ENCODE measurements at places on chromosomes 6 and 20.

DNA sequence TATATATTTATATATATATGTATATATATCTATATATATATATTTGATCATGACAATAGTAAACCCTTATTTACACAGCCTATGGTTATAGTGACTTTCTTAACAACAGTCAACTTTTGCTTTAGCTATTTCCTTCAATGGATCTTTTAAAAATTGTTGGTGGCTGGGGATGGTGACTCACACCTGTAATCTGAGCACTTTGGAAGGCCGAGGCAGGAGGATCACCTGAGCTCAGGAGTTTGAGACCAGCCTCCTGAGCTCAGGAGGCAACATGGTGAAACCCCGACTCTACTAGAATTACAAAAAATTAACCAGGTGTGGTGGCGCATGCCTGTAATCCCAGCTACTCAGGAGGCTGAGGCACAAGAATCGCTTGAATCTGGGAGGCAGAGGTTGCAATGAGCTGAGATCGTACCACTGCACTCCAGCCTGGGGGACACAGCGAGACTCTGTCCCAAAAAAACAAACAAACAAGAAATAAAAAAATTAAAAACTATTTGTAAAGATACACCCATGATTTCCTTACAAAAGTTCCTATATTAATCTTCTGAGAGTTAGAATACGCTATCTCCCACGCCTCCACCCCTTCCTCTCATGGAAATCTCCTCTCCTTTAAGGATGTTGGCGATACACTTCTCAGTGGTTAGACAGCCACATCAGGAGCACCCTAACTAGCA, 29.2 kb upstream of the CNKSR3 start:
- no peak for DNase-seq

DNA sequence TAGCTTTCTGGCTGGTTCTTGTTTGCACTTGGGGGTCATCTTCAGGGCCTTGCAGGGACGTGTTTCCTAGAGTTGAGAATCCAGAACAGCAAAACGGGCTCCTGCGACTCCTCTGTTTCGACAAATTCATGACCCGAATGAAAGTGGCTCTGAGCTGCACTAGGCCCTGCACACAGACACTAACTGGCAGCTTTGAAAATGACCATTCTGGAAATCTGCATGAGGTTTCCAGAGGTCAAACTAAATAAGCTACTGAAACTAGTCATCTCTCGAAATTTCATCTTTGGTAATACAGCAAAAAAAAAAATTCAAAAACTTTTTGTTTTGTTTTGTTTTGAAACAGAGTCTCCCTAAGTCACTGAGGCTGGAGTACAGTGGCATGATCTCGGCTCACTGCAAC, 15.5 kb upstream of the BMP7 start:
- DNase-seq = no peak

DNA sequence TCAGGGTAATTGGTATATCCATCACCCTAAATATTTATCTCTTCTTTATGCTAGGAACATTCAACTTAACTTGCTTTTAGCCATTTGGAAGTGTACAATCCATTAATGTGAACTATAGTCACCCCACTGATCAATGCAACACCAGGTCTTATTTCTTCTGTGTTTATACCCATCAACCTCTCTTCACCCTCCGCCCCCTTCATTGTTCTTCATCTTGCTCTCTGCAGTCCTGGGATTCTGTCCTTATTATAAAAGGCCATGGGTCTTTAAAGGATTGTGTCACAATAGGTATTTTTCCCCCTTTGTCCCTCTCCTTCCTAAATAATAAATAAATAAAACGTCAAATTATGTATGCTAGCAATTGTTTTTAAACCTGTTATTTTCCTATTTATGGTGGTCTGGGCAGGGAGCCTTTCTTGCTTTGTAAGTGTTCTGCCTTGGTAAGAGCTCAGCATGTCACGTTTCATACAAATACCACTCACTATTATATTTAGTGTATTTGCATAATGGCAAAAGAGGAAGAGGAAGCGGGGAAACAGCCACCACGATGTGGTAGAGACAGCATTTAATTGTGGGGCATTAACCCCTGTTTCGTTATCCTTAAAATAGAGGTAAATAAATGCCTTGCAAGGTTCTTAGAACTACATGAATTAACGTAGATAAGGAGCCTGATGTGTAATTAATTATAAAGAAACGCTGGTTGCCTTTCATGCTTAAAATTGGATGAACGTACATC, 1.9 kb downstream of the ABRACL start:
- no peak for DNase-seq

DNA sequence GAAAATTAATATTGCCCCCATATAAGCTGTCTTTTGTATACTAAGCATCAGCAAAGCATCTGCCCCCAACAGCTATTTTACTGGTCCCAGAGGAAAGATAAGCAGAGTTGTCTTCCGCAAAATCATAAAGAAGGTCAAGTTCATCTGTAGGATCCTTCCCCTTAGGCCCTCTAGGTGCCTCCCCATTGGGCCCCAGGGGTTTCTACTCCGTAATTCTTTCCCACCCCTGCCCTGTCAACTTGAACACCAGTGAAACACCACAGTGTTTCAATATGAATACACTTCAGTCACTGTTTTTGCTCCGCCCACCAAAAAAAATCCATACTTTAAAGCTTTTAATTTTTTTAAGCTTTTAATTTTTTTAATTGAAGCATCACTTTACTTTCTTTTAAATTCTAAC, 159.2 kb downstream of the ATXN1 start:
- peak; percentile 10 for DNase-seq

- no peak for DNase-seq
Measured at GRCh38 chr6:116266803-116267202, 12.9 kb downstream of the TSPYL1 start.

GRCh38 chr20:40688129-40689099, 622 bp downstream of the MAFB start:
- no peak for DNase-seq

- DNase-seq = no peak
Measured at GRCh38 chr6:157461000-157461915, 80.3 kb downstream of the ZDHHC14 start.

GRCh38 chr6:115914098-115914497, 146.6 kb downstream of the FRK start:
- DNase-seq = no peak

GRCh38 chr6:52360601-52361413, 1.1 kb upstream of the PAQR8 start:
- no peak for DNase-seq

DNA sequence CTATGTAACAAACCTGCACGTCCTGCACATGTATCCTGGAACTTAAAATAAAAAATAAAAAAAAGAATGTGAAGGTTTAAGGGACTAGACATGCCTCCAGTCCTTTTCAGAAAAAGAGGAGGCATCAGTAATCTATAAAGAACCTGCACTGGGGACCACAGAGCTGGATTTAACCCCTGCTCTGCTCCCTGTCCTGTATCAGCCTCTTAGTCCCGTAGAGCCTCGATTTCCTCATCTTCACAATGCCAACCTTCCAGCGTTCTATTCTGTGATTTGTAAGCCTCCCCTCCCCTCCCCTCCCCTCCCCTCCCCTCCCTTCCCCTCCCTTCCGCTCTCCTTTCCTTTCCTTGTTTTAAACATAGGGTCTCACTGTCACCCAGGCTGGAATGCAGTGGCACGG, 31.1 kb upstream of the TMEM181 start:
- DNase-seq = no peak

GRCh38 chr6:30721198-30722024, 1.3 kb downstream of the TUBB start:
- peak; percentile 94 for DNase-seq

GRCh38 chr6:6484681-6485080, 103.8 kb upstream of the LY86 start:
- no peak for DNase-seq

DNA sequence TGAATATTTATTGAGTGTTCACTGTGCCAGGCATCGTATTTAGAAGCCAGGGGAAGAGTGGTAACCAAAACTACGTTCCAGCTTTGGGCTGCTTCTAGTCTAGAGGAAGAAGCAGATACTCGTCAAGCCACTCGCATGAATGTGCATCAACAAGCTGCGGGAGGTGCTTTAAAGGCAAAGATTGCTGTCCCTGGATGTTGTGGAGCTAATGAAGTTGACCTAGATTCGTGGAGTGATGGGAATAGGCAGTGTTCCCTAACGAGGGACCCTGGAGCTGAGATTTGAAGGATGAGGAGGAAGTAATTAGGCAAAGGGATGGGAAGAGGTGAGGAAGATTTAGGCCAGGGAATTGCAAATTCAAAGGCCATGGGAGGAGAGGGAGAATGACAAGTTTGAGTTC, 118.9 kb downstream of the TMEM170B start:
- no peak for DNase-seq

DNA sequence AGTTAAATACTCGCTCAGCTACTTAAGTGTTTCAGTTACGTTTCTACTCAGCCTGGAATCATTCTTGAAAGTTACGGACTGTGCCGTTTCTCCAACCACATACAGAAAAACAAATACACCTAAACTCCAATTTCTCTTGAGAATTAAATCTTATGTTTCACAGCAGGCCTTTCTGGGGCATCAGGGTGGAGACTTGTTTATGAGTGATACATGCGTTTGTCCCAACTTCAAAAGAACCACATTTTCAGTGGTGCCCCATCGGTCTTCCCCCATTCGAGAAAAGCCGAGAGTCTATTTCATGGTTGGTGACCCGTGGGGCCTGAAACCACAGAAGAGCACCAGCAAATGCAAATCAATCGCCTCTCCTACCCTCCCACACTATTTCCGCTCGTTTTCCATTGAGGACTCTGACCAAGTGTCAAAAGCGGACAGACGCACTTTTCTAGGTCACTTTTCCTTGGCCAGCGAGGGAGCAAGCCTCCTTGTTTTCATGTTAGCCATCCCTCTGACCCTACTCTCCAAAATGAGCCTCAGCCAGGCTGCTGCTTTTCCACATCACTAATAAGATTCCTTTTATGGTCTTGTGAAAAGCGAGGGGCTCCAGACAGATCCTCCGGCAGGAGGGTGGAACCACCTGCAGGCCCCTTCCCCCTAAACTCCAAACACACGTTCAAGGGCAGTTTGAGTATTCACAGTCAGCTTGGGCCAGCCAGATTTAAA, 3.1 kb downstream of the JAG1 start:
- no peak for DNase-seq

DNA sequence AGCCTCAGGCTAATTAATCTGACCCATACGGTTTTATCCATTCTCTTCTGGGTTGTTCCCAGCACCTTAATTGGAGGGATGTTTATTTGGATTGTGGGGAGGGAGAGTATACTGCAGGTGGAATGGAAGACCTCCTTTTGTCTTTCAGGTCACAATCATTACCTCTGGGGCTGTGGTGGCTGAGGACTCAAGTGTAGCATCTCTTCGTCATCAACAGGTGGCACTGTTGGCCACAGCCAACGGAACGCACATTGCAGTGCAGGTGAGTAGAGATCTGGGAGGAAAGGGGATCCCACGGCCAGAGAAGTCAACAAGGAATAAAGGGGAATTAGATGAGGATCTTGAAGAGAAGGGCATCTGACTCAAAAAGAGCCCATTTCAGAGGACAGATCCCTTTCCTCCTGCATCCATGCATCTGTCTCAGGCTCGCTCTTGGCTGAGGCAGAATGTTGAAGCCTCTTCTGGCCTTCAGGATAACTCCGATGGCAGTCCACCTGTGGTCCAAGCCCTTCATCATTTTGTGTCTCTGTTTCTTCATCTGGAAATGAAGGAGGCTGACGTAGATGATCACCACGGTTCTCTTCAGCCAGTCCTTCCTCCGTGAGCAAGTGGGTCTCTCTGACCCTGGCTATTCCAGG, 3.2 kb upstream of the DEF6 start:
- no peak for DNase-seq

DNA sequence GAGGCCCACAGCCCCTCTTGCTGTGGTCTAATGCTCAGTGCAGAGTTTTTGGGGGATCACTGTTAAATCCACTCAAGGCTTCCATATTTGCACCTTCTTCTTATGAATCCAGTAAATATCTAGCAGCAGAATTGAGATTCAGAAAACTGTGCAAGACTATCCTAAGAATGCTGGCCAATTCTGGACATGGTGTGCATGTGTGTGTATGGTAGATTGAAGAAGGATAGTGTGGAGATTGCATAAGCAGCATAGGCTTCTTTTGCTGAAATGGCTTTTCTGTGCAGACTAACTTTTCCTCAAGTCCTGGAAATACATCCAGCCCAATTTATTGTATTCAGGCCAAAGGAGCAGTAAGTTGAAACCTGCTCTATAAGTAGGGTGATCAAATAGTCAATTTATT, 39.7 kb downstream of the FBXO9 start:
- DNase-seq = no peak

- no peak for DNase-seq
Measured at GRCh38 chr6:14710421-14710820, 535.4 kb upstream of the JARID2 start.

GRCh38 chr6:116445102-116445501, 16.1 kb upstream of the CALHM6 start:
- no peak for DNase-seq

- DNase-seq = no peak
Measured at GRCh38 chr6:123169774-123170095, 173.7 kb downstream of the CLVS2 start.

DNA sequence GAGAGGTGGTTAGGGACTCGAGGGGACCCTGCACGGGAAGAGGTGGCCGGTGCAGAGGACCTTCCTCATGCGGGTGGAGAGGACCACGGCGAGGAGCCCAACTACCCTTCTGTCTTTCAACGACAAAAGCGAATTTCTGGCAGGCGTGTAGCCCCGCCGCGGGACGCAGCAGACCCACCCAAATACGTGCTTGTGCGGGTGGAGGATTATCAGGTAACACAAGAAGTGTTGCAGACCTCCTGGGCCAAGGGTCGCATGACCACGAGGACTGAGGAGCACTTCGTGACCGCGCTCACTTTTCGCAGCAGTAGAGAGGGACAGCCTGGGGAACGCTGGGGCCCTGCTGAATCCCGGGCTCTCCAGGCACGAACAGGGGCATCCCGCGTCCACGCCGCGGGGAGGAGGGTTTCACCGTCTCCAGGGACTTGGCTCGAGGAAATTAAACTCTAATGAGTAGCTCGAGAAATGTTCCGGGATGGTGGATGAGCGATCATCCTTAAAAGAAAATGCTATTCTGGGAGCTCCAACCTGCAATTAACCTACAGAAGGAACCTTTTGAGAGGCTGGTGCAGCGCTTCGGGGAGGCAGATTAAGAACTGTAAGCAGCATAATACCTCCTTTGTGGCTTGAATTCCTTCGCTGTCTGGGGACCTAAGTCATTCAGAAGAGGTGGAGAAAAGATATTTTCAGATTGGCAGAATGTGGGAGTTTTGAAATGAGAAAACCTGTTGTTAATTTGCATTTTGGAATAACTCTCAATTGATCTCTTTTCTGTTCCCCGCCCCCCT, 804 bp downstream of the C6orf141 start:
- DNase-seq = no peak

DNA sequence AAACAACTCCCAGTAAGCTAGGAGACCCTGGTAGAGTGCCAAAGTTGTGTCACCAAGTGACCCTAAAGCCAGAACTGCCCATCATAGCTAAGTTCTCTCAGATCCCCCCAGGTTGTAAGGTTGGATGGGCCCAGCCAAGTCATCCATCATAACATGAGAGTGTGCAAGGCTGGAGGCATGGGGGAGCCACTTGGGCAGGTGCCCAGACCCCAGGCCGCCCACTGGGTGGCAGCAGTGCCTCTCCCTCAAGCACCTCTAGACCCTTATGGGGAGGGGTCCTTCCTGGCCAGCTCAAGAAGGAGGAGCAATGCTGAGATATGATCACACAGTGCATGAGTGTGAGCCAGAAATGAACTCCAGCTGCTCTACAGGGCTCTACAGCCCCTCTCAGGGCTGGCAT, 154.5 kb downstream of the MYLK4 start:
- no peak for DNase-seq
